ENCODE measurements at places on chromosomes 1 and 21.

DNA sequence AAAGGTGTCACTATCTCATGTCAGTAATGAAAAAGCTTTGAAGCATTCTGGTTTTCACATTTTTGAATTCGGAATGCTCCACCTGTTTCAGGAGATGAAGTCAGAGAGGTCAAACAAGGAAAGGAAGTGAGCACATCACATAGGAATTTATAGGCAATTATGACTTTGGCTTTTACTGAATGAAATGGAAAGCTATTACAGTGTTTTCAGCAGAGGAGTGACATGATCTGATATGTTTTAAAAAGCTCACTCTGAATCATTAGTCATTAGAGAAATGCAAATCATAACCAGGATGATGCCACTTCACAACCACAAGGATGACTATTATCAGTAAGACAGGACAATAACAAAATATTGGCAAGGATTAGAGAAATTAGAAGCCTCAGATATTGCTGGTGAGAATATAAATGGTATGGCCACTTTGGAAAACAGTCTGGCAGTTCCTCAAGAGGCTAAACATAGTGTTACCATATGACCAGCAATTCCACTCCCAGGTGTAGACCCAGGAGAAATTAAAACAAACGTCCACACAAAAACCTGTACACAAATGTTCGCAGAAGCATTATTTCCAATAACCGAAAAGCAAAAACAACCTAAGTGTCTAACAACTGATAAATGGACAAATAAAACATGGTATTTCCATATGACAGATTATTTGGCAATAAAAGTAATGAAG, 7.5 kb downstream of the TAF1A start:
- DNase-seq = no peak

DNA sequence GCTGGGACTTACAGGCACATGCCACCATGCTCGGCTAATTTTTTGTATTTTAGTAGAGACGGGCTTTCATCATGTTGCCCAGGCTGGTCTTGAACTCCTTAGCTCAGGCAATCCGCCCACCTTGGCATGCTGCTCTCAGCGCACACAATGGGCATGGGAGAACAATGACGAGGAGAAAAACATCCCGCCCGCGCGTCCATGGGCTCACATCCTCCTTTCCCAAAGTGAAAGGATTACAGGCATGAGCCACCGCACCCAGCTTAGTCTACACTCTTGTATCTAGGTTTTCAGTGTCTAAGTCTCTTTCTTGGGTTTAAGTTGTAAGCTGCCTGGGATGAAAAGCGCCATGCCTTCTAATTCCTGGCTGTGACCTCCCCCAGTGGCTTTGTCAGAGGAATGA, 37.9 kb downstream of the CDK18 start:
- DNase-seq = no peak

DNA sequence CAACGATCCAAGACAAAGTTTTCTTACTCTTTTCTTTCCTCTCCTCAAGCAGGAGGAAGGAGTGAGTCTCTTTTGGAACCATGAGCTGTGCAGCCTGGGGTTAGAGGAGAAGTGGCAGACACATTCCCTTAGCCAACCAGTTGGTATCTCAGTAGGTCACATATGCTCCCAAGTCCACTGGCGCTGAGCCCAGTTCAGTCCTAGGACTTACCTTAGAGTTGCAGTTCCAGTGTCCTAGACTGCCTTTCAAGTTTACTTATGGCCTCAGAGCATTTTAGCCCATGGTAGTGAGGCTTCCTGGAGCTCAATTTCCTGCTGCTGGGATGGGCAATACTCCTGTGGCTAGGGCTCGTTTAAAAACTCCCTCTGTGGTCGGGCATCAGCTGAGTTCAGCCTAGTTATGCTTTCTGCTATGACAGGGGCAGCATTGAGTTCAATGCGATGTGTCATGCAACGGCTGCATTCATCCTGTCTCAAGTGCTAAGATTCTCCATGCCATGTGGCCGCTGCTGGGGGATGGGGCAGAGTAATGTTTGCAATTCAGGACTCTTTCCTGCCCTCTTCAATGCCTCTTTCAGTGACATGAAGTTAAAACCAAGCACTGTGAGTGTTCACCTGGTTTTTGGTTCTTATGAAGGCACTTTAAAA, 103.8 kb downstream of the LRRC7 start:
- no peak for DNase-seq

DNA sequence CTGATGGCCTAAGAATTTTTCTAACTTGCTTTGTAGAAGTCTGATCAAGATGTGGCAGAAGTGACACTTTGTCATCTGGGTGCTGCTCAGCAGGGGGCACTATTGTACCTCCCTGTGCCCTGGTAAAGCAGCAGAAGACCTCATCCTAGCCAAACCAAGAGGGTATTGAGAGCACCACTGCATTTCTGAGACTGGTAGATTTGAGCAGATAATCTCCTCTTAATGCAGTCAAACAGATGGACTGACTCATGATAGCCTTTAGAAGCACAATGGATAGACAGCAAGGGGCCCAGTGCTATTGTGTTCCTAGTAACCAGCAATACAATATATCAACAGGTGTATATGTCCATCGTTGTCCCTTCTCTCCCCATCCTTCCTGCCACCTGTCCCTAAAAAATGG, 5.7 kb downstream of the TPM3 start:
- peak; percentile 50 for DNase-seq

DNA sequence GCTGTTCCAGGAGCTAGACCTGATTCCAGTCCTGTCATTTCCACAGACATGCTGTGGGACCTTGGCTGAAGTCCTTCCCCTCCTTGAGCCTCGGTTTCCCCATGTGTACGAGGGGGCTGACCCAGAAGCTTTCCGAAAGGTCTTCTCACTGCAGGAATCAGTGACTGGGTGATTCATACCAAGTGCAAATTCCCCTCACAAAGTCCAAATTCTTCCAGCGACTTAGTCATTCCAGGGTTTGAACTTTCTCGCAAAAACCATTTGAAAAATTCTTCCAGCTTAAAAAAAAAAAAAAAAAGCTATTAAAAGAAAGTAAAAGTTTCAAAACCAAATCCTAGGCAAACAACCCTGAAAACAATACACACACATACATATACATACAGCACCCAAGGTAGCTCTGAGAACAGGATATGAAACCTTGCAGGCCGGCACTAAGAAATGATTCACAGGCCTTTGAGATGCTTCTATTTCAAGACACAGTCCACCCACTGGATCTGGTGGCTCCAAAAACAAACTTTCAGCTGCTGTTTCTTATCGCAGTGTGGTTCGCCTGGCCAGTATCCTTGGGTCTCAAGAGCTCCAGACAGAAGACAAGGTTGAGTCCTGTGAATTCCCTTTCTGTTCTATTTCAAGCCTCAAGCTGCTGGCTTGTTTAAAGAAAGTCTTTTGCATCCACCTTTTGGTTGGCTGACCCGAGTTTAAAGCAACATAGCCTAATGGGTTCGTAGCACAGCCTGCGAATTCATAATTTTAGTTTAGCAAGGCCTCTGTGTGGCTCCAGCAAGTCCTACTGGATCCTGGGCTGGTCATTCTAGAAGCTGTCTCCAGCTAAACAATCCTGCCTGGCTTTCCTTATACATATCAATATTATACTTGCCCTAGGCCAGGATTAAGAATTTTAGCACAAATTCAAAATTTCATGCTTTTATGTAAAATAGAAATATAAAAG, 18.0 kb upstream of the ID3 start:
- no peak for DNase-seq

- no peak for DNase-seq
Measured at GRCh38 chr1:154466206-154466605, 35.8 kb upstream of the TDRD10 start.

DNA sequence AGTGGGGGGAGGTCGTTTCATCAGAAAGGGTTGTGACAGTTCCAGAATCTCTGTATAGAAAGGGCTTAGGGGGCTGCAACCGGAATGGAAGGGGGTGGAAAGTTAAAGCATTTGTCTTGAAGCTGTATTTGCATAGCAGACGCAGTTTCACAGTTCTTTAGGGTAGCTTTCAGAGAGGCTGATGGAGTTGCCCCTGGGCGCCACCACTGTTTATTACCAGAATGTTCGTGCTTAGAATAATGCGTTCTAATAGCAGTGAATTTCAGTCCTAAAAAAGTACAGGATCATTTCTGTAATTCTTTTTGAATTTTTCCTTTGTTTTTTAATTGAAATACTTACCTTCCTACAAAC, 1.3 kb downstream of the EXO1 start:
- no peak for DNase-seq

DNA sequence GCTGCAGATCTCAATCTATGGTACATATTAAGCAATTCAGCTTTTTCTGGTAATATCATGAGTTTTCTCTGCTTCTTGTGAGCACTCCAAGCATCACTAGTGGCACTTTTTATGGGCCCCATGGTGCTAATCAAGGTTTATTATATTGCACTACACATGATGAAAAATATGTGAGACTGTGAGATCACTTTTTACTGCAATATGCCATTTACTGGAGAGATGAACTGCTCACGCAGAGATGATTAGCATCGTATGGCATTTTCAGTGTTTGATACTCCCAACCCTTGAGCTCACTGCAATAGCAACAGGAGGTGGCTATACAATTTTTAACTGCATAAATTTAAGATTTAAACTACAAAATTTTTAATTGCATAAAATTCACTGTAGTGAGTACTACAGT, 8.7 kb upstream of the KCNK1 start:
- DNase-seq = no peak

- DNase-seq = no peak
Measured at GRCh38 chr1:163291461-163291860, 30.3 kb upstream of the NUF2 start.

- DNase-seq = no peak
Measured at GRCh38 chr1:21295002-21295401, 4.7 kb upstream of the ECE1 start.

DNA sequence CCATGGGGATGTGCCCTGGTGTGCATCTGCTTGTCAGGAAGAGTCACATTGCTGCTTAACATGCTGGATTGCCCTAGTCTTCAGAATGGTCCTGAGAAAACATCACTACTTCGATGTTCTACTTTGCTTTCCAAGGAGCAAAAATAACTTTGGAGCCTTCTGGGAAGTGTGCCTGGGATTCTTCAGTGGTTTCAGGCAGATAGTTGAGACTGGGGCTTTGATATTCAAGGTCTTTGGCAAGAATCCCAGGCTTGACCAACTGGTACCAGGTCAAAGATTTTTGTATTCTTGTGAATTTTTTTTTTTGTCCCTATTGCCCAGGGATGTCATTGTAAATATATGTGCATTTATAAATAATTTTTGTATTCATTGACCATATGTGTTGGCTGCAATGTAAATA, 51.4 kb downstream of the LRIG2 start:
- DNase-seq = no peak

- DNase-seq = no peak
Measured at GRCh38 chr1:174556392-174556791, 108.6 kb downstream of the GPR52 start.

DNA sequence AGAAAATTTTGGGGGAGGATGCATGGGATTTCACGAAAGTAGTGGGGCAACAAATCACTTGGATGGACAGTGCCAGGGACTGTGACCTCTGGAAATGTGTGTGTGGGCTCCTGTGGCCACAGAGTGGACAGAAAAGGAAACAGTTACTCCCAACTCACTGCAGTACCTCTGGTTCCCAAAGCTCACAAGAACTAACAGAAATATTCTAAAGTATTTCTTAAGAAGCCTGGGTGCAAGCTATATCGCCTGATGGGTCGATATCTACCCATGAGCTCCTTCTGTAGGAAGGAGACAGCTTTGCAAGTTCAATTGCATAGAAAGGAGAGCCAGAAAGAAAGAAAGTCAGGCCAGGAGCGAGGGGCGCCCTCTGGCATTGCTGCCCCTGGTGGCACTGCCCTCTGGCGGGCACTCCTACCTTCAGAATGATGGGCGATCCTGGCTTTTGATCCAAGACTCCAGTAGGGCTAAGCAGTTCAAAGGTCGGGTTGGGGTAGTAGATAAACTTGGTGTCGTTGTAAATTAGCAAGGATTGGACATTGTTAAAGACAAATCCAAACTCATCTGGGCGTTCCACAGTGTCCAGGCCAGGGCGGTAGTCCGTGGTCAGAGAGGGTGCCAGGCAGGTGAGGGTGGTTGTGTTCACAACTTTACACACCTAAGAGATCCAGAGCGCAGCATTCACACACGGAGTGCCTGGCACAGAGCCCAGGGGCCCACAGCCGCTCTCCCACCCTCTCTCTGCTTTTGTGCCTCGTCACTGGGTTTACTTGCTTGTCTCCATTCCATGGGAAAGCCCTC, 134.7 kb upstream of the CD34 start:
- no peak for DNase-seq

GRCh38 chr1:222894331-222894730, 79.5 kb downstream of the DISP1 start:
- DNase-seq = no peak

GRCh38 chr1:147850737-147851136, 51.9 kb upstream of the GJA8 start:
- no peak for DNase-seq

- peak; percentile 37 for DNase-seq
Measured at GRCh38 chr1:155044812-155045657, 6.1 kb upstream of the ADAM15 start.

- DNase-seq = no peak
Measured at GRCh38 chr1:63669151-63669961, 76.1 kb downstream of the PGM1 start.

- DNase-seq = no peak
Measured at GRCh38 chr1:166490437-166490991, 323.7 kb upstream of the FAM78B start.

DNA sequence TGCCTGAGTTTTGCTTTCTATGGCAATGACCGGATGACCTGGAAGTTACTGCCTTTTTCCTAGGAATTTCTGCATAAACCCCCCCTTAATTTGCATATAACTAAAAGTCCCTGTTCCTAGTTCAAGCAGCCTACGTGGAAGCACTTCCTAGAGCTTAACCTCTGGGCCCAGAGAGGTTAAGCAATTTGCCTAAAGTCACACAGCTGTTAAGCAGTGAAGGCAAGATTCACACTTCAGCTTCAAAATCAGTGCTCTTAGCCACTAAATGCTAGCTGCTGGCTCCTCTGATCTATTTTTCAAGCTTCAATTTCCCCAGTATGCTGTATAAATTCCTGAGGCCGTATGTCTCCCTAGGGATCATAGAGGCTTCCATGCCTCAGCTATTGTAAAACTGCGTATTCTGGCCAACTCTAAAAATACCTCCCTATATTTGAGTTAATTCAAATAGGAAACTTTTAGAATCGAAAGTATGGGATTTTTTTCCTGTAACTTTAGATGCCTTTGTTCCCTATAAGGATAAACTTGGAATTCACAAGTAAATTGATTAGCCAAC, 53.1 kb upstream of the CD5L start:
- no peak for DNase-seq

- DNase-seq = peak; percentile 99
Measured at GRCh38 chr1:181390410-181391077, 92.8 kb upstream of the CACNA1E start.

Data from NCI-H1105 treated with DMSO at 0.1 percent for 48 hours (cell line).